ENCODE measurements at places on chromosomes 5 and 9.

GRCh38 chr9:78676623-78677022 is 379.7 kb downstream of the PSAT1 start:
- DNase-seq: no peak

DNA sequence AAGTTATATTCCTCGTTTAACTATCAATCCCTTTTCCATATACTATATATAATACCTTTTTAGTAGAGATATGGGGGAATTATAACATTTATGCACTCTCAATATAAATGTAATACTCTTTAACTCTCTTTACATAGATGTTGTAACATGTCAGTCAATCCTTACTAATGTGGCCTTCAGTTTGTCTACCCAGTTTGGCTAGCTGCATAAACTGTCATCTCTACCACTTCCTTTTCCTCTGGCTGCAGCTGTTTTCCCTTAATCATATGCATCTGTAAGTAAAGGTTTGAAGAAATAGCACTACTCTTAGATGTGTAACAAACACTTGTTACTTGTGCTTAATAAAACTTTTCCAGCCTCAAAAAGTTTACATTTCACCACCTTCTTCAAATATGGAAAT is 13.4 kb downstream of the ABHD17B start:
- DNase-seq: no peak

DNA sequence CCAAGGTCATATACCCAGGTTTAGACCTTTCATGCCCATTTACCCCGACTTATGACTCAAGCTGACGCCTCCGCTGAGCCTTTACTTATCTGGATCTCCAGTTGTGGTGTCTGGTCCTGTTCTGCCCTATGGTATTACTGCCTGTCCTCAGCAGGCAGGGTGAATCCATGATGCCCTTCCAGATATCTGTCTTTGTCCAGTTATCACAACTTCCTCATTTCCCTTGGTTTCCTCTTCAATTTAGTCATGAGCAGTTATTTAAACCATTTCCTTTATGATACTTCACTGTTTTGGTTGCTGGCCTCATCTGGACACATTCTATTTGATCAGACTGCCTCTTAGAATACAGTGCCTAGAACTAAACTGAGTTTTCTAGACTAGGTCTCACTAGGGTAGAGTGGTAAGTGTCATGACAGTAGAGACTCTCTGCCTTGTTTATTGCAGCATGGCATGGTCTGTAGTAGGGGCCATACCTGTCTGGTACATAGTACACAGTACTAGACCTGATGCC is 93.3 kb downstream of the MELK start:
- DNase-seq: no peak

GRCh38 chr5:55160493-55161209 is 680 bp downstream of the GPX8 start:
- no peak for DNase-seq

- DNase-seq: no peak
These were observed 70.7 kb upstream of the TAF1L start for GRCh38 chr9:32706004-32706724.

DNA sequence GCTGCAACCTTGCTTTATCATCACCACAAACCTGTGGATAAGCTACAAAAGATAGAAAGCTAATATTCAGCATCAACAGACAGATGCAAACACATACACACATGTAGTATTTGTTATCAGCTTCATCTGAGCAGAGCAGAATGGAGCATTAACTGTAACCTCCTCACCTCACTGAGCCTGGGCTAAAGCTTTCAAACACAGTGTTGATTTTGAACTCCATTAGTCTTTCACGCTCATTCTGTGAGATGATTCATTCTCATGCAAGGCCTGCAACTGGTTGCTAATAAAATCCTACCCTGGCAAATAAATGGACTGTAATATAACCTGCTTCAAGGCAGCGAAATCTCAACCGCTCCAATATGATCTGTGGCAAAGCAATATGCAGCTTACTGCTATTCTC is 1360.6 kb upstream of the ACO1 start:
- DNase-seq: no peak

- no peak for DNase-seq
These were observed 27.3 kb upstream of the TRIM14 start for GRCh38 chr9:98146101-98146991.

DNA sequence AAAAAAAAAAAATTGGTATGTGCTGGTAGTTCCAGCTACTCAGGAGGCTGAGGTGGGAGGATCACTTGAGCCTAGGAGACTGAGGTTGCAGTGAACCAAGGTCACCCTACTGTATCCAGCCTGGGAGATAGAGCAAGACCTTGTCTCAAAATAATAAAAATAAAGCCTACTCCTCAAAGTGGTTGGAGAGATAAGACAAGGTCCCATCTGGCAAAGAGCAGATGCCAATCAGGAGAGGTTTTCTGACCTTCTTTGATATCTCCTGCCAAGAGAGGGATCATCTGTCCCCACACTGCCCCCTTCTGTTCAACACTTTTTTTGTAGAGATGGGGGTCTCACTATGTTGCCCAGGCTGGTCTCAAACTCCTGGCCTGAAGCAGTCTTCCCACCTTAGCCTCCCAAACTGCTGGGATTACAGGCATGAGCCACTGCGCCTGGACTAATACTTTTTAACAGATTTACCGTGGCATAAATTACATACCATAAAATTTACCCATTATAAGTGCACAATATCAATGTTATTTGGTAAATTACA is 64.7 kb downstream of the SH3PXD2B start:
- no peak for DNase-seq

DNA sequence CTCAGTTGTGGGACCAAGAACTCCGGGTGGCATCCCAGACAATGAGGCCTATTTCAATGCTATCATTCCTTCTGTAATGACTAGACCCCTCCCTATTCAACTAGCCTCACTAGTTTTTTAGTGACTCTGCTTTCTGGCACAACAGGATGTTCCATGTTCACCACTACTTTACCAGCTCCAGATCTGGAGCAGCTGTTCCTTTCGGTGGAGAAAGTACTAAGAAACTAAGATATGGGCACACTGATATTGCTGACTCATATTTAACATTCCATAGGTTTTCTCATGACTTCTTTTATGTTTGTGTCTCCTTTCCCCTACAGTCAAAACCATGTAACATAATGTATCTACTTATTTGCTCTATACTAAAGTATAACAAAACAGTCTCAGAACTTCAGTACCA is 24.1 kb downstream of the IL33 start:
- no peak for DNase-seq

GRCh38 chr9:134991808-134992754 is 74.4 kb upstream of the FCN1 start:
- no peak for DNase-seq

DNA sequence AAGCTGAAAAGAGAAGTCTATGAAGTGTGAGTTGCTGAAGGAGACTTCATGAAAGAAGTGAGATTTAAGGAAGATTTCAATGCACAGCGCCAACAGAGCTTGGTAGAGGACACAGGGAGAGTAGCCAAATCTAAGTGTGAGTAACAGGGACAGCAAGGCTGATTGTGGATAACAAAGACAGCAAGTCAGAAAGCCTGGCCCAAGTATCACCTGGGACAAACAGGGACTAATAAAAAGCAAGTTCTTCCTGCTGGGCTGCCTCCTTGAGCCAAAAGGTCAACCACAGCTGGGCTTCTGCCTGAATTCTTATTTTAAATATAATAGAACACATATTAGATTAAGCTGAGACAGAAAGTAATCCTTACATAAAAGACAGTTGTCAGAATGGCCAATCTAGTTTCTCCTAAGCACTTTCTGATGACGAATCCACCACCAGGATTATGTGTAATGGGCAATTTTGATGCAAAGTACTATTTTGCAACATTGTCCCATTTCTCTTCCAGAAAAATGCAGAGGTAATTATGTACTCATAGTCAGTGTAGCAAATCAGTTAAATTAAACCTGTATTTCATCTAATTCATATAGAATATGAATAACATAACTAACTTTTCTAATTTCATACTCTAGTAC is 73.8 kb downstream of the MAPKAP1 start:
- DNase-seq: no peak

DNA sequence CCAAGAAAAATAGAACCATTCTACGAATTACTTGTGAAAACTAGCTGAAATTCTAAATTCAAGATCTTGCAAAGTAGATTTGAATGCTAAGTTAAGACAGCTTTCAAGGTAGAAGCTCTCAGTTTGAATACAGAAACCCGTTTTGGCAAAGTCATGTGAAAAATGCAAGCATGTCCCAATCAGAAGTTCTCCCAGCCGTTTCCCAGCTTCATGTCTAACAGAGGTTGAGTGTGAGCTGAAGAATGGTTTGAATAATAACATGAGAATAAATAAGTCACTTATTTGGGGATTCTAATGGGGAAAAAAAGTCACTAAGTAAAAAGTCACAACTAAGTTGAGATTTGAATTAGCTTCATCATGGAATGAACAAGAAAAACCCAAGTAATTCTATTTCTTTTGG is 152.5 kb upstream of the MAP3K1 start:
- no peak for DNase-seq

GRCh38 chr5:129991780-129992179 is 87.5 kb downstream of the CHSY3 start:
- no peak for DNase-seq

DNA sequence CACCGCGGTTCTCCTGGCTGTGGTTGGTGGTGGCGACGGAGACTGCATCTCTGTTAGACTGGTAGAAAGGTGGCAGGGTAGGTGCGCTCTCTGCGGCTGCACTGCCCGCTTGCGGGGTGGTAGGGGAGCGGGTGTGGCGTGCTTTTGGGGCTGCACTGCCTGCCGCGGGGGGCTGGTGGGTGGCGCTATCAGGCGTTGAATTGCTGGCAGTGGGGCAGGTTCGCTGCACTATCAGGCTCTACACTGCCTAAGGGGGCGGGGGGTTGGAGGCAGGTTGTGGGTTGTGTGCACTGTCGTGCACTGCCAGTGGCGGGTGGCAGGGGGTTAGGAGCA is 21.0 kb upstream of the TRIM52 start:
- no peak for DNase-seq

GRCh38 chr5:153496835-153497234 is 6.4 kb downstream of the GRIA1 start:
- no peak for DNase-seq

GRCh38 chr9:108662091-108662875 is 193.5 kb downstream of the ACTL7B start:
- no peak for DNase-seq

Data from natural killer cell (primary cell).